ENCODE measurements at places on chromosomes 3 and 15. TPM values are rescaled to one million over a fixed set of nuclear protein-coding genes. Genes with fewer than 3 reads are reported as not detected.

Gene GLDN
- total RNA-seq, result 0.77 TPM

Gene GOLGA6D
- not detected for total RNA-seq

Gene CIB2
- total RNA-seq, result 10.3 TPM

Gene PIGZ
- 21.5 TPM for total RNA-seq

Gene ROBO1
- 41.2 TPM for total RNA-seq

Gene KNG1
- not detected for total RNA-seq

Gene TGM4
- total RNA-seq, result not detected

Gene PROS1
- 38.8 TPM for total RNA-seq

DNA sequence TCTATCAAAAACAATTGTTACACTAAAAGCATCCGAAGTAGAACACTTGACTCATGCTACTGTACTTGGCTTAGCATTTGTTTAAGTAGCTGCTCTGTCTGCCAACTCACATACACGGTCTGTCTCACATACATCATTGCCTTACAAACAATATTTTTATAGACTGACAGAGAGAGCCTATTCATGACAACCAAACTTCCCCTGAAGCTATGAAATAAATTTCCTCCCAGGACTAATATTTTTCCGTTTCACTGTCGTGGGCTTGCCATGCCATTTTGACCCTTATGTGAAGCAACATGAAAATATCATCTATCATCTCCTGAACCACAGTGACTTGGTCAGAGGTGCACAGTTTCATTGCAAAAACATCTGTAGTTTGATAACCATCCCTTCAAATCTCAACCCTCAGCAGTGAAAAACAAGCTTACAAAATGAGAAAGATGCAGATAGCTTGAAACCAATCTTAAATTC is 66.5 kb upstream of the PYGO1 start:
- no peak for DNase-seq

DNA sequence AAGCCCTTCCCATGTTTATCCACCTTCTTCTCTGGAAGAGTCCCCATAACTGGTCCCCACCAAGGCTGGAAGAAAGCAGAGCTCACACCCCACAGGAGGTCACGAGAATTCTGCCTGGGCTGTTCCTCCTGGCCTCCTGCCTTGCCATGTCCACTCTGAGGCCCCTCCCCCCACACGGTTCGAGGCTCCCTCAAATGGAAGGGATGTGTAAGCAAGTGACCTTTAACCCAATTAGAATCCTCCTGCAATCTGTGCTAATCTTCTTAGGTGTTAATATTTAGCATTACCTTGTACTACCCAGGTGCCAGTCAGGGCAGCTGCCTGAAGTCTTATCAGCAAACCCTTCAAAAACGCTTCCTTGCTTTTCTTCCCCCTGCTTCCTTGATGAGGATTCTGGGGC is 32.4 kb upstream of the DYNC1LI1 start:
- DNase-seq, result no peak

DNA sequence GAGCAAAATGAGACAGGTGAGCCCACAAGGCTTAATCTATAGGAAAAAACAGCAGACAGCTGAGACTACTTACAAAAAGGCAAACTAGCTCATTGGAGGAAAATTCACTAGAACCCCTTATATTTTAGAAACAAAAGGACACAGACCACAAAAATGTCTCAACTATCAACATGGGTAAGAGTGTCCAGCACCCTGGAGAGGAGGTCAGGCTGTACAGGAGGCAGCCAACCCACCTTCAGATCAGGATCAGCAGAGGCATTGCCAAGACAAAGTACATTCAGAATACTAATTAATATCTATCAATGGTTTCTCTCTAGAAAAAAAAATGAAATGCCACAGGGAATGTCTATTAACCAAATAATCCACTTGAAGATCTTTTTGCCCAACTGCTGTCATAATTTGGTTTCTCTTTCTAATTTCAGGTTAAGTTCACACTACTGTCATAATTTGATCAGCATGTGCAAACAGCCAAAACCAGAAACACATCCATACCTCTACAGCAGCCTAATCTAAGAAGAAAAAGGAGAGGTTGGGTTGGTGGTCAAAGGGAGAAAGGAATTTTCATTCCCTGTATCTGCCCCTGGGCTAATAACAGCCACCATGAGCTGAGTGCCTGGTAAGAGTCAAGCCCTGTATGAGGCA is 26.0 kb upstream of the THBS1 start:
- no peak for DNase-seq

- DNase-seq, result no peak
Observed at GRCh38 chr3:38139652-38140051, 1.2 kb downstream of the MYD88 start.

- DNase-seq, result peak; percentile 44
Observed at GRCh38 chr3:71064291-71064955, 519.1 kb downstream of the FOXP1 start.

DNA sequence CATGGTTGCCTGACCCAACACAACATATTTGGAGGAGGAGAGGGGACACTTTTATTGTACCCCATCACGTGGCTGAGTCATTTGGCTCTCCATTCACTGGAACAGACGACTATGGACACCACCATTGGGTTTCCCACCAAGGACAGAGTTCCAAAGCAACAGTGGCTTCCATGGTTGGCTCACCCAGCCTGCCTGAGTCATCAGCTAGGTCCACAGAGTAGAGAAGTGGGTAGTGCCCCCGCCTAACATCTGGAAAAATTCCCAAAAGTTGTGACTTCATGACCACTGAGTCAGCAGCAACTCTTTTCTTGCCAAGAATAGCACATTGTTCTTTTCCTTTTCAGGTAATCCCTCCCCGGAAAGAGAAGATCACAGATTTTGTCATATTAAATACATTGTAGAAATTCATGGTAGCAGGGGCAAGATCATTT is 3.0 kb upstream of the PPP1R2 start:
- DNase-seq, result peak; percentile 80

GRCh38 chr15:42692536-42692935 is 44.4 kb downstream of the CDAN1 start:
- DNase-seq, result no peak

GRCh38 chr3:107752202-107752990 is 229.6 kb downstream of the BBX start:
- no peak for DNase-seq

DNA sequence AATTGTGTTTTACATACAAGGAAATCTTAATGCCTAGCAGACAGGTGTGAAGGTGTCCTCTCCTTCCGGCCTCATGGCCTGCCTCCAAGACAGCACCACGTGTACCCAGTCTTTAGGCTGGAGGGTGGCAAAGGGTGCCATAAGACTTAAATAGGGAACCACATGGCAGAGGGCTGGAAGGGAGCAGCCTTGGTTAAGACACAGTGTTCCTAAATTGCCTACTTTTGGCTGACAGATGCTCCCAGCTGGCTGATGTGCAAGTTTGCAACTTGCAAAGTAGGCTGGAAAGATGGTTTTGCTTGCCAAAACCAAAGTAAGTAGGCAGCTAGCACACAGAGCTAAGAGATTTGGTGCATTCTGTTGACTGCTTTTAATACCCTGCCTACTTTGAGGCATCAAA is 45.2 kb downstream of the CCNB2 start:
- DNase-seq, result no peak

DNA sequence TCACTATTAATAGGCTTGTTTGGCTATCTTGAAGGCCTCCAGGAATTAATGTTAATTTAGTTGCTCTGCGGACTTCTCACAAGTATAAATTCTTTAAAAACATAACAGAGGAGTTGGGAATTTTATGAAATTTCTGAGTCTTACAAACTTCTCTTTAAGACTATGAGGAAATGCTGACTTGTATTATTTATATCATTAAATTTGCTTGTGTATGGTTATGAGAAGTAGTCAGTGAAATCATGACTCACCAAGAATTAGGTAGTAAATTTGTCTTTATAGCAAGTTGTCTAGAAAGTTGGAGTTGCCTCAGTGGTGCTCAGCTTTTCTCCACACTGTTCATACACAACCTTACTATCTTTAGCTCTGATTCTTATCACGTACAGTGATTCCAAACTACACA is 26.5 kb downstream of the PHLDB2 start:
- DNase-seq, result no peak

- no peak for DNase-seq
Observed at GRCh38 chr15:101264911-101265641, 12.2 kb downstream of the SELENOS start.

DNA sequence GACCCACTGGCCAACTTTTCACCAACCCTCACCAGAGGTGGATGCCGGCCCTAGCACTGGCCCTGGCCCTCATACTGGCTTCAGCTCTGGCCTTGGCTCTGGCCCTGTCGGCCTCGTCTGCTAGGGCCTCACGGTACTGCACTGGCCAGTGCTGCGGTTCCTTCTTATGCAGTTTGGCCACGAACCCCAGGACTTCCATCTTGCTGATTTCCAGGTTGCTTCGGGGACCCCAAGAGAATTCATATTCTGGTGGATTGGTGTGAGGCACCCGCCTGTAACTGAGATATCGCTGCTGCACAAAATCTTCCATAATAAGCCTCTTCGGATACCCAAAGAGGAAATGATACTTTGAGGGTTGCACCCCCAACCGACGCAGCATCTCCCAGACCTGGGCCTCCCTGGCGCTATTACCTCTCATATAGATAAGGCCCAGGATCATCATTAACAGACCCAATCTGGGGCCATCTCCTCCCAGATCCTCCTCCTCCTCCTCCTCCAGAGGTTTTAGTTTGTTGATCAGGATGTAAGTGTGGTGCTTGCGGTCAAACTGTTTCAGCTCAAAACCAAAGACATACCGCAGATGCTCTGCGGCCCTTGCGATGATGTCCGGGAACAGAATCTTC is 883 bp downstream of the MAGEF1 start:
- DNase-seq, result no peak

- DNase-seq, result no peak
Observed at GRCh38 chr3:46612324-46612723, at the start of gene FAM240A. FAM240A (plus strand) TSS chr3:46612525; CDS start chr3:46612684, 159 bp downstream.

DNA sequence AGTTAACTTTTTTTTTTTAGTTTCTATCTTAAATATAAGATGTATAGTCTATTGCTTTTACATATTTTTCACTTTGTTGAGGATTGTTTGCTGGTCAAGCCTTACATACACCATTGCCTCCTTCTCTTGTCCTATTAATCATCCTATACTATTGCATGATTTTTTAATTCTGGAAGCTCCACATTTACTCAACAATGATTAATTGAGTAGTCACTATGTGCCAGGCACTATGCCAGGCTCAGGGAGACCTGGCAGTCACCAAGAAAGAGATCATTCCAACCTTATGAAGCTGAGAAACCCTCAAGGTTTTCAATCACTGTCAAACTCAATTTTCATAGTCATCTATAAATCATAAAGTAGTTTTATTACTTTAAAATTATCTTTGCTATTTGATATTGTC is 626.2 kb downstream of the IGSF11 start:
- no peak for DNase-seq

GRCh38 chr15:69802432-69802831 is 295.3 kb downstream of the TLE3 start:
- no peak for DNase-seq

DNA sequence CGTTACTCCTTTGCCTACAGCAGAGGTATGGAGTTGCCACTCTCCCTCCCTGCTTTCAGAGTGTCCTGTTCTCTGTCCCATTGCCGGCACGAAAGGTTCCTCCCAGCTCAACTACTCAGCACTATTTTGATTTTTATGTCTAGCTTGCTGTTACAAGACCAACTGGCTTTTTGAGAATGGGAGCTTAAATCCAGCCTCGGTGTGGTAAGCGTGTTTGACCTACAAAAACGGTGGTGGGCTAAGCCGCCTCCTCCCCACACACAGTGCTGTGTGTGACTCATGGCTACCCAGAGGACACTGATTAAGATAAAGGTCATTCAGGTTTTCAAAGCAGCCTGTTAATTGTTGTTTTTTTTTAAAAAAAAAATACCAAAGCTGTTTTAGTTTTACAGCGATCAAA is 64.5 kb downstream of the LRTM1 start:
- DNase-seq, result no peak

DNA sequence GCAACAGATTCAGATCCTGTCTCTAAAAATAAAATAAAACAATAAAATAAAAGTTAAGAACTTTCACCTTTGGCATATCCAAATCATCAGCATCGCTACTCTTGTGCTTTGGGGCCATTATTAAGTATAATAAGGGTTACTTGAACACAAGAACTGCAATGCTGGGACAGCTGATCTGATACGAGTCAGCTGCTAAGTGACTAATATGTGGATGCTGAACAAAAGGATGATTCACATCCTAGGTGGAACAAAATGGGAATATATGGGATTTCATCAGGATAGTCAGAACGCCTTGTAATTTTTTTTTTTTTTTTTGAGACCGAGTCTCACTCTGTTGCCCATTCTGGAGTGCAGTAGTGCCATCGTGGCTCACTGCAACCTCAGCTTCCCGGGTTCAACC is 29.7 kb downstream of the BUB1B start:
- no peak for DNase-seq

DNA sequence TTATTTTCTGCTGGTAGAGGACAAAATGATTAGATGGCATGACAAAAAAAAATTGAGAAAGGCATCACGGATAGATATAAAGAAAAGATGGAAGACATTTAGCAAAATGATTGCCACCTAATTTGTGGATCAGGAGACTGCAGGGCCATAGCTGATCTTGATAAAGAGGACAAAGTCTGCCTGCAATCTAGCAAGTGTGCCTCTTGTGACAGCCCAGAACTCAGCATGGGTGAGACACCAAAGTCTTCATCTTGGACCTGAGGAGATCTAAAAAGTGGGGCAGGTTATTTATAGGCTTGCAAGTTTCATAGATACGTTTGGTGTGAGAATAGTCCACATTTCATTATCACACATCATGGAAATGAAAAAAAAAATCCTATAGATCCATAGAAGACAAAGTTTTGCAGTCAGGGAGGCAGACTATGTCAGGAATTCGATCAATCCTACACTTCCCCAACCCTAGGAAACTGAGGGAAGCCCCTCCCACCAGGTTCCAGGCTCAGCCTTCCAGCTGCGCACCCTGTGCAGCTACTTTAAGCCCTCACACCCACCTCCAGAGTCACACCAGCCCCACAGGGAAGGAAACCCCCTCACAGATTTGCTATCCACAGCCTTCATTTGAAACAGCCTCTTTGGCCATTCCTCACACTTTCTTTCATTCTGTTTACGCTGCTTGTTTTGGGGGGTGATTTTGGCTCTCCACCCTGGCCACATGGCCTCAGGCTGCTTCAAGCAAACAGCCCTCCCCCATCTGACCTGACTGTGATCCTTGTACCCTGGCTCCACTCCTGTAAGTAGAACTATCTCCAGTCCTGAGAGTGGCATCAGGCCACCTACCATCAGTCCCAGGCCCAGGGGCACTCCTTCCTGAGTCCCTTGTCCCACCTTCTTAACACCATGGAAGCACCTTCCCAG is 28.1 kb upstream of the KLHL6 start:
- DNase-seq, result no peak

DNA sequence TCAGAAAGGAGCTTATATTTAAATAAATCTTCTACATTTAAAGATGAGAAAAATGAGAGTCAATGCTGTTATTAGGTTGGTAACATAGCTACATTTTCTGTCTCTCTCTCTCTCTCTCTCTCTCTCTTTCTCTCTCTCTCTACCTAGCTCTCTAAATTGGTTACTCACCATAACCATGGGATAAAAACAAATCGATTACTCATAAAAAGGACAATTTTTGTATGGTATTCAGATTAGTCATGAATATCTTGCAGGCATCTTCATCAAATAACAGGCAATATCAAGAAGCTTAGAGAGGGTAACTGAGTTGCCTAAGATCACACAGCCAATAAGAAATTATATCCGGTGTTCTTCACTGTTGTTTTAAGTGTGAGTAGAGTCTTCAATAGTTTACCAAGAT is 81.8 kb upstream of the ALCAM start:
- no peak for DNase-seq
